HFFc6 (cell line): ENCODE measurements at places on chromosomes 1 and 21.

DNA sequence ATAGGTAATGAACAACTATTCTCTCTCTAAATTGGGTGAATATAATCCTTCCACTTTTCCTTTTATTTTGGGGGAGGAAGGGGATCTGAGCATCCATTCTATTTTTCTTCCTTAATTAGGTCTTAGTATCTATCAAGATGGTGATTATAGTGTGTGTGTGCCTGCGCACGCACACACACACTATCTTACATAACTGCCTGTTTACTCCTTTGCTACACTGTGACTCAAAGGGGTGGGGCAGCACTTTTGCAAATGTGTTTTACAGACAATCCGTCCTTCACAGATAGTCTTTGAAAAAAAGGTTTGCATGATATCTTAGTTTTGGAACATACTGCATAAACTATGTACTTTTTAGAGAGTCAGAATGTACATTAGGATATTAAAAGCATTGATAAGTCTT lies 191.5 kb downstream of the SDCCAG8 start:
- no peak for DNase-seq

DNA sequence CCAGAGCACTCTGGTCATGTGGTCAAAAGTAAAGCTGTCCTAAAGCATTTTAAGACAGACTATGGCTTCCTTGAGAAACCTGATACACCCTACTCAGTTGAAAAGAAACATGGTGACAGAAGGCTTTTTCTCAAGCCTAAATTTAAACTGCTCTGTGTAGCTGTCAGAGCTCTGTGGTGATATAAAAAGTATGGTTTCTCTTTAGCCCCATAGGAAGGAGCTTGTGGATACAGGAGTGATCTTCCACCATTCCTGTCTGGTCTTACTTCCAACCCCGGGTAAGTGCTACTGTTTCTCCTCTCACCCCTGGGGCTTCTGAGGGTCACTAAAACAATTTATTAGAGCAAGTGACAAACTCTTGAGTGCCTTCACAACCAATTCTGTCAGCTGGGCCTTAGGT lies 8.5 kb downstream of the TP53BP2 start:
- no peak for DNase-seq

DNA sequence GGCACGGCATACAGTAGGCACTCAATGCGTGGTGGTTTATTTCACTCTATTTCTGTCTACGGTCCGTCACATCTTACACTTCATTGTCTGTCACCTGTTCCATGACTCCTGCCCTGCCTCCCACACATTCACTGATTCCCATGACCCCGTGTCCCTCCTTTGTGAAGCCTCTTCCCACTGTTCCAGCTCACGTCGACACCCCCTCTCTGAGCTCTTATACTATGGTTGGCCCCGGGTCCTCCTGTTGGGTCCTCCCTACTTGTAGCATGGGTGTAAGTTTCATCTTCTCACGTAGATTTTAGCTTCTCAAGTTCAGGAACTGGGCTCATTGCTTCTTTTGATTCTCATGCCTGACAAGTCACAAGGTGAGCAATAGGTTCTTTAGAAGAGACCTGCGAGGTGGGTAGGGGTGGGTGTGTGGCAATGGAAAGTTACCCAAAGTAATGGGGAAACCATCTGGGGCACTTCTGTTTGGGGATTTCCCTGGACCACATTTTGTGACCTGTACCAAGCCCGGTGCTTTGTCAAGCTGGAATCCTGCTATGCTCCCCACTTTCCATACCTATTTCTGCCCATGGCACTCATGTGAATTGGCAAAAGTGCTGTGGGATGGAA lies 22.1 kb upstream of the IL10 start:
- no peak for DNase-seq

GRCh38 chr21:45130324-45130774 lies 56.0 kb downstream of the ADARB1 start:
- peak; percentile 71 for DNase-seq

DNA sequence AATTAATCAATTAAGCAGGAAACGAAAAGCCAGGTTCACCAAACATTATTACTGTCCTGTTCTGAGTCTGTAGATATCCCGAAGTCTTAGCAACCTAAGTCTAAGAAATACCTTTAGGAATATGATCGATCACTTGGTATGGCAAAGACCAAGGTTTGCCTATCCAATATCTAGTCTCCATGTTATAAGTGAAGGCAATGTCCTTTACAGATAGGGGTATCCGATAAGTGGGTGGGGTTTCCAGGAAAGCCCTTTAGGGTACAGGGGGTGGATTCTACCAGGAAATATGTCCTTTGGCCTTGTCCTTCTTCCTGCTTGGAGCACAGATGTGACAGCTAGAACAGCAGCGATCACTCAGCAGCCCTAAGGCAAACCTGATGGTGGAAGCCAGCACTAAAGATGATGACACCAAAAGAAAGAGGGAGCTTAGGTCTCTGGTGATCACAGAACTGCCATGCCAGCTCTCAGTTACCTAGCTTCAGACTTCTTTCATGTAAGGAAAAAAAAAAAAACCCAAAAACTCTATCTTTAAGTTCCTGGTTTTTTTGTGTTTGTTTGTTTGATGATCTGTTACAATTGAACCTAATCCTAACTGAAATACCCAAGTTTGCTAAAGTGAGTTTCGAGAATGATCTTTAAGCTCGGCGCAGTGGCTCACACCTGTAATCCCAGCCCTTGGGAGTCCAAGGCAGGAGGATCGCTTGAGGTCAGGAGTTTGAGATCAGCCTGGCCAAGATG lies 40.8 kb downstream of the DSTYK start:
- no peak for DNase-seq

DNA sequence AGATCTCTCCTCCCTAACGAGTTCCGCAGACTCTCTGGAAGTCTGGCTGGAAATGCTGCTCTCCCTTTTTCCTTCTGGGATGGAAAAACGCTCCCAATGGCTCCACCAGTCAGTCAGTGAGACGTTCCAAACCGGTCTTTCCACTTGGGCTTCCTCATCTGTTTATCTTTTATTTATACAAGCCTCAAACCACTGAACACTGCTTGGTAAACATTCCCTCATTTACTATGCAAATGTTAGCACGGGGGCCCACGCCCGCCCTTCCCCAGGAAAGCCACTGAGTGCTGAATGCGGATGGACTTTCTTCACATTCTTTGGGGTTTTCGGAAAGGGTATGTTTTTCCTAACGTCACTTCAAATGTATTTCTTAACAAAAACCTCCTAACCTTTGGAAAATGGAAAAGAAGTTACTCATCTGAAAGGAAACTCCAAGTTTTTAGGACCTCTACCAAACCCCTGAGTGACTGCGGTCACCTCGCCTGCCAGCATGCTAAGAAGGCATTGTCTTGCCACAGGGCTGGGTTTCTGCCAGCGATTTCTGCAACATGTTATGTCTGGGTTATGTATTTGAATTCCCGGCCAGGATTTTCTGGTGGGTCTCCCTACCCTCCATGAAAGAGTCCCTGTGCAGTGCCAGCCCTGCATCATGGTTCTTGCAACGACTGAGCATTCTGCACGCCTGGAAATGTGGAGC lies 14.0 kb upstream of the UMODL1 start:
- DNase-seq, result no peak

DNA sequence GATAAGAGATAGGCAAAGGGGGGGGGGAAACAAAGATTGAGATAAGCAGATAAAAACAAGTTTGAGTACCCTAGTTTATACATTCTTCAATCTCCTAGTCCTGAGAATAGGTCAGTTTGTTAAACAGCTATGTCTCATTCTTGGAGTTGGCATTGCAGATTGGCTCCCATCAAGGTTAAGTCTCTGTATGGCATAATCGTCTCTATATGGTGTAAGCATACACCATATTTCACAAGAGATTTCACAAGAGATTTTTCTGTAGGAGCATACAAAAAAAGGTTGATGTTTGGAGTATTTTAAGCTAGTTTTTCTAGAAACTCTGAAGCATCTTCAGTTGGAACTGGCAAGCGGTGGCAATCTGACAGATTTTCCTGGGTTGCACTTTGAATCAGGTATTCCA lies 35.8 kb downstream of the NCAM2 start:
- DNase-seq, result no peak

DNA sequence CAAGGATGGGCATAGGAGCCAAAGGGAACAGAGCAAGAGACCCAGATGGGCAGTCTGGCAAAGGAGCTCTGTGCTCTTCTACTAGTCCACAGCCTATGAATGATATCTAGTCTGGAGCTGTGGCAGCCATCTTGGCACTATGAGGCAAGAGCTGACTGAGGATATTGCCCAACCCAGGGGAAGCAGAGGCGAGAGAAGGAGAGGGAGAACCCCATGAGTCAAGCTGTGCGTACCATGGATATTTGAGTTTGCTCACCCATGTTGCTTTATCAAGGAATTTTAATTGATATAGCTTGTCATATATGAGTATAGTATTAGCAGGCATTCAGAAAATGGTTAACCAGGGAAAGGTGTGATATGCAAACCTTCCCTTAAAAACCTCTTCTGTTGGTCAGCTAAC lies 420.9 kb downstream of the PRDM2 start:
- DNase-seq, result no peak

- DNase-seq, result no peak
Measured at GRCh38 chr1:179082333-179082998, 596 bp downstream of the TOR3A start.
